Activated T-helper 1 cell treated with Interleukin-2 at 50 U/mL for 16 hours (primary cell): ENCODE measurements at places on chromosomes 16 and 17.

DNA sequence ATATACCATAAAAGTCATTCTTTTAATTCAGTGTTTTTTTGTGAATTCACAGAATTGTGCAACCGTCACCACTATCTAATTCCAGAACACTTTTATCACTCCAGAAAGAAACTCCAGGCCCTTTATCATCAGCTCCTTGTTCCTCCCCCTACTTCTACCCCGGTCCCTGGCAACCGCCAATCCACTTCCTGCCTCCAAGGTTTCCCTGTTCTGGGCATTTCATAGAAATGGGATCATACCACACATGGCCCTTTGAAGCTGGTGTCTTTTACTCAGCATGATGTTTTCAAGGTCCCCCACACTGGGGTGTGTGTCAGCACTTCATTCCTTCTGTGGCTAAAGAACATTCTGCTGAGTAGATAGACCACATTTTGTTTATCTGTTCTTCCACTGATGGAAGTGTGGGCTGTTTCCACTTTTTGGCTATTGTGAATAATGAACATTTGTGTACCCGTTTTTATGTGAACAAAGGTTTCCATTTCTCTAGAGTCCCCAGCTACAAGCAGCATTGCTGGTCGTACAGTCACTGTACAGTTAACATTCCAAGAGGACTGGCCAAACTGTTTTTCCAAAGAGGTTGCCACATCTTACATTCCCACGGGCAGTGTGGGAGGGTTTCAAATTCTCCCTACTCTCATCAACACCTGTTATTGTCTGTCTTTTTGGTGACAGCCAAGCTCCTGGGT lies 75.8 kb upstream of the ZNF469 start:
- DNase-seq, result no peak

- no peak for DNase-seq
Measured at GRCh38 chr17:82334204-82334621, 647 bp upstream of the SECTM1 start.

DNA sequence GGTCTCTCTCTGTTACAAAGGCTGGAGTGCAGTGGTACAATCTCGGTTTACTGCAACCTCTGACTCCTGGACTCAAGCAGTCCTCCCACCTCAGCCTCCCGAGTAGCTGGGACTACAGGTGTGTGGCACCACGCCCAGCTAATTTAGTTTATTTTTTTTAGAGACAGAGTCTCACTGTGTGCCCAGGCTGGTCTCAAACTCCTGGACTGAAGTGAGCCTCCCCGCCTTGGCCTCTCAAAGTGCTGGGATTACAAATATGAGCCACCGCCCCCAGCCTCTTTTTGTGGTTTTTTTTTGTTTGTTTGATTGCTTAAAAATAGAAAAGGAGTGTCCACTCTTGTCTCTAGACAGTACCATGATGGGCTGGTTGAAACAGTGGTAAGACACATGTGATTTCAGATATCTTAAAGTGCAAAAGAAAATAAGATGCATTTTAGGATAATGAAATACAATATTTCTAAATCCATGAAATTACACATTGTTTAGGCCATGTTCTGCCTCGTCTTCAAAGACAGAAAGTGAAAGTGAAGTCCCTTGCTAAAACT lies 27.4 kb downstream of the KIAA0513 start:
- no peak for DNase-seq

GRCh38 chr16:54431041-54431996 lies 144.7 kb upstream of the IRX3 start:
- DNase-seq, result no peak

DNA sequence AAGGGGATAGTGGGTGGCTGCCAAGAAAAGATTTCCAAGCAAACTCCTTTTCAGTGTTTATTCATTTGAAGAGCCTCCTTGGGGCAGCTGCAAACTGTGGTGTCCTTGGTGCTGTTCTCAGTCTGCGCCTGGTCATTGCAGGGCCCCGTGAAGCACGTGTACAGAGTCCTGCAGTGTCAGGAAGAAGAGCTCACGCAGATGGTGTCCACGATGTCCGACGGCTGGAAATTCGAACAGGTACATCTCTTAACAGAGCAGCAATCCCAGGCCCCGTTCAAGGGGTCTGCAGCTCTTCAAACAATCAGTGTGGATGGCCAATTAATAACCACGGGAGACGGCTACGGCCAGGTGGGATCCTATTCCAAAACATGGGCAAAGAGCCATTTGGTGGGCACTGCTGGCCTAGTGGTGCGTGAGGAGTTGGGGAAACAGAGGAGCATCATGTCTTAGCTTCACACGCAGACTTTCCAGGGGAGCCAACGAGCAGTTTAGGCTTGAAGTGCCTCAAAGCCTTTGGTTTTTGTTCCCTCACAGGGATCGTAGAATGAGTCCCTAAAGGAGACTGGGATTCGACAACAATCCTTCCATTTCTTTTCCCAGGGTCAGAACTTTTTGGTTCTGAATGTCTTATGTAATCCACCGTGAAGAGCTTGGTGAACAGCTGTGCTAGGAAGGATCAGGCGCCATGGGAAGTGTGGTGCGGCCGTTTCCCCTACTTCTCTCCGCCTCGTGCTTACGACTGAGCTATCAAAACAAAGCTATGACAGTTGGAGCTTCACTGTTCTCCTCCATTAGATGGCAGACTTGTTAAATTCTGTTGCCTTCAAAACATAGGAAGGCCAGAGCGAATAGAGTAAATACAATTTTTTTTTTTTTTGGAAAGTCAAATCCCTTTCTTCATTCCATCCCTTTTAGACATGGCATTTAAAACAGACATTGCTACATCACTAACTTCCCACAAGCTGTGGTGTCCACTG lies 12.6 kb downstream of the KCTD2 start:
- no peak for DNase-seq

GRCh38 chr16:4957720-4958509 lies at the start of gene SEC14L5:
Gene SEC14L5, plus strand, starts transcription at chr16:4958330. Its CDS starts 994 bp downstream, at chr16:4959324.
- DNase-seq, result peak; percentile 78

GRCh38 chr17:2449486-2449885 lies 48.6 kb upstream of the MNT start:
- no peak for DNase-seq

- DNase-seq, result no peak
Measured at GRCh38 chr17:22669721-22670120, 977.4 kb downstream of the KCNJ18 start.

GRCh38 chr16:48627148-48627547 lies 17.2 kb upstream of the N4BP1 start:
- no peak for DNase-seq

GRCh38 chr16:56997264-56997663 lies 7.9 kb downstream of the NLRC5 start:
- DNase-seq, result no peak

DNA sequence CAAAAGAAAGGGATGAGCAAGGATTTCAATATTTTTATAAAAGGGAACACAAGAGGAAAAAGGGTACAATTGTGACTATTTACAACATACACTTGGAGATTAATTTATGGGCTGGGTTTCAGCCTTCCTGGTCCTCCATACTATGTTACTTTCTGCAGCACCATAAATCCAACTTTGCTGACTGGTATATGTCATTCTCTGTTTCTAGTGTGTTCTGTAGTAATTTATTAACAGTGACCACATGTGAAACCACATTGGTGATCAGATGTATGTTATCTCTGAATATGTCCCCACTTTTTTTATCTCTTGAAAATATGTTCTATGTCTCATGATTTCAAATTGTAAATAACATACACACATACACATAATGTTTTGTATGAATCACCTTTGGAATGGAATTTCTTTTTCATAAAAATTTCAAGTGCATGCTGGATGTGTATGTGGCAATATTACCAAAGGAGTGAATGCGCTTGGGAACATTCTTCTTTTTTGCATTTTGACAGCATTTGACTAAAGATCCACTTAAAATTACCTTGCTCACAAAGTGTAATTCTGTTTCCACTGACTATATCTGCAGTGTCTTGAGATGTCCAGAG lies 2.9 kb upstream of the LYRM9 start:
- DNase-seq, result no peak

DNA sequence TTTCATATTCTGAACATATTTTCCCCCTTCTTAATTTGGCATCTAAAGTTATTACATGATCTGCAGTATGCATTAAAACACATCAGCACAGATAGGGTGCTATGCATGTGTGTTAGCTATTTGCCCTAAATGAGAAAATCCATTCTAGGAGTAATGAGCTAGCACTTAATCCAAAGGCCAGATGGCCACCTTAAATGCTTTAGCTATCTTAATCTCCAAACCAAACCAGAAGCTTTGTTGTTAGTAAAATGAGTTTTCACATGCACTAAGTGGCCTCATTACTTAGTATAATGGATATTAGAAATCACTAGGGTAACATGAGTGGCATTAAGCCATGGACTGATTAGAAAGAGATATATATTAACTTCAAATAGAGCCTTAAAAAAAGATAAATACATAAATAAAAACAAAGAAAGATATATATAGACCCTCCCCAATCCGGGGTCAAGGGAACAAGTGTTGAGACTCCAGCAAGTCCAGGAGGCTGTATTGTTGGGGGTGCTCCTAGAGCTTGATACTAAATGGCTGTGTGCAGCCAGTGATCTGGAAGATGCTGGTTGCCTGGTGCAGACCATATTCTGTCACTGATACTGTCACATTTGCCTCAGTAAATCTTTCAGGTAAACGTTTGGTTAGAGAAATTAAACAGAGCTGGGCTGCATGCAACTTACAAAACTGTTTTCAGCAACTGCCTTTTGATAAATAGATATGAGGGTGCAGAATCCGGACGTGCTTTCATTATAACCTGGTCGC lies 67.3 kb downstream of the MYH10 start:
- no peak for DNase-seq

DNA sequence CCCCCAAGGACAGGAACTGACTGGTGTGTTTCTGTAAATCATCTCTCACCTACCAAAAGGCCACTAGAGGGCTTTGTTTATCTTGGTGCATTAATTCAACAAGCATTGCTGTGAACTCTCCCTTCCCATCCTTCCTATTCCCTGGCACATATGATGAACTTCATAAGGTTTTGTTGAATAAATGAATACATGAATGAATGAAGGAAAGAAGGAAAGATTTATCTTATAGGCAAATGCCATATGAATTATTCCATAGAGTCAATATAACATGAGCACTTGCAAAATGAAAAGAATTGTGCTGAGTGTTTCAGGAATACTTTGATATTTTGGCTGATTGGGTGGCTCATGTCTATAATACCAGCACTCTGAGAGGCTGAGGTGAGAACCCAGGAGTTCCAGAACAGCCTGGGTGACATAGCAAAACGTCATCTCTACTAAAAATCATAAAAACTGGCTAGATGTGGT lies 4.3 kb downstream of the SPDYE4 start:
- DNase-seq, result no peak

GRCh38 chr17:17538417-17539391 lies 42.5 kb upstream of the RASD1 start:
- no peak for DNase-seq

GRCh38 chr17:83036666-83037065 lies 42.7 kb upstream of the METRNL start:
- no peak for DNase-seq

- no peak for DNase-seq
Measured at GRCh38 chr16:2719328-2720063, 528 bp downstream of the PRSS27 start.

GRCh38 chr16:85180827-85181738 lies 68.8 kb upstream of the CIBAR2 start:
- no peak for DNase-seq
